ENCODE measurements at places on chromosomes 13 and 19.

DNA sequence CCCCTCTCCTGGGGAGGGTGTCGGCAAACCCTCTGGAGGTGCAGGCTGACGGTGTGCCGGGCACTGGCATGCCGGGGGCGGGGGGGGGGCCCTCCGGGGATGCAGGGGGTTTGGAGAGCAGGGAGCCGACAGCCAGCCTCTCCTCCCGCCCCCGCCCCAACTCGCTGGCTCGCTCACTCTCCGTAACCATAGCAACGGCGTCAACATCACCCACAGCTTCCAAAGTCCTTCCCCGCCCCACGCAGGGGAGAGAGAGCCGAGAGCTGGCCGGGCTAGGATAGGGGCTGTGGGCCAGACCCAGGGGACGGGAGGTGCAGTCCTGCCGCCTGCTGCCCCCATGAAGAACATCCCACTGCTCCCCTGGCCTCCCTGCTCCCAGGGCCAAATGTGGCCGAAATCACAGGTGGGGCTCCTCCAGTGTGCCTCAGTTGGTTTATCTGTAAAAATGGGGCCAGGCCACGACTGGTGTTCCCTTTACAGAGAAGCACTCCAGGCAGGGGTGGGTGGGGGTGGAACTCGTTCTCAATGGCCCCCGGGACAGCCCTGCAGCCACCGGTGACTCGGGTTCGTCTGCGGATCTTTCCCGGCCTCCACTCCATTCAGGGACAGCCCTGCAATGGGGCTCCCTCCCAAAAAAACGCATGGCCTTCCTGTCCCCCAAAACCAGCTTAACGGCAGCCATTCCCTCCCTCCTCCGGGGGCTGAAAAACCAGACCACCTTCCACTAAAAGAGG is 3.2 kb downstream of the KLF16 start:
- no peak for DNase-seq

GRCh38 chr19:48638831-48639381 is 1.7 kb upstream of the DBP start:
- no peak for DNase-seq

- DNase-seq = no peak
These were observed 20.6 kb upstream of the OLFM2 start for GRCh38 chr19:9956956-9957355.

- DNase-seq = no peak
These were observed 231.0 kb upstream of the IRS2 start for GRCh38 chr13:110017379-110017778.

GRCh38 chr19:24140099-24140498 is 53.1 kb downstream of the ZNF254 start:
- peak; percentile 82 for DNase-seq

DNA sequence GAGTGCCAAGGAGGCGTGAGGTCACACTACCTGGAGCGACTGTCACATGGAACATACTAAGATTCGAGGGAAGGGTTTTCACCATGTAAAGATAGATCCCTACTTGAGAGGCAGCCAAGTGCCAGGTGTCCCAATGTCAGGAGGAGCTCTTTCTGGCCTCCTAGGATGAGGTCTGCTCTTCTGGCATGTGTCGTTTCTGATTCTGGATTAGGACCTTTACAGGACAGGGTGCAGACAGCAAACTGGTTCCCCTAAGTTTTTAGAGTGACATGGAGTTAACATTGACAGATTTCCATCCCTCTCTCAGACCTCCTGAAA is 75.3 kb downstream of the ZNF536 start:
- DNase-seq = no peak
